ENCODE measurements at places on chromosomes 3 and 15.

- peak; percentile 84 for DNase-seq
Measured at GRCh38 chr15:91857772-91858171, 4.3 kb downstream of the SLCO3A1 start.

GRCh38 chr3:177050501-177051237 is 146.6 kb downstream of the TBL1XR1 start:
- peak; percentile 27 for DNase-seq

DNA sequence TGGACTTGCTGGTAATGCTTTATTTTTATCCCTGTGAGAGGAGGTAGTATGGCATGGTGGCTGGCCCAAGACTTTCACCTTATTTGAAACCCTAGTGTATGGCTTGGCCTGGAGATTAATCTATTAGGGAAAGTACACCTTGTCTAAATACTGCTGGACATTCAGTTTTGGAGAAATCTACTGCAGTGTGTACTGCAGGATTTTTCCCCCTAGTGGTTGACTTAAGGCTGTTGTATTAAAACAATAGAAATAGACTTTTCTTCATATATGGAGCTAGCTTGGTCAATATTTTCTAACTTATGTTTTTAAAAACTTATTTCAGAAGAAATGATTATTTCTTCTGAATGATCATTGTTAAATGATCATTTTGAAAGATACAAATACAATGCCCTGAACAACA is 13.9 kb upstream of the SLITRK3 start:
- no peak for DNase-seq

DNA sequence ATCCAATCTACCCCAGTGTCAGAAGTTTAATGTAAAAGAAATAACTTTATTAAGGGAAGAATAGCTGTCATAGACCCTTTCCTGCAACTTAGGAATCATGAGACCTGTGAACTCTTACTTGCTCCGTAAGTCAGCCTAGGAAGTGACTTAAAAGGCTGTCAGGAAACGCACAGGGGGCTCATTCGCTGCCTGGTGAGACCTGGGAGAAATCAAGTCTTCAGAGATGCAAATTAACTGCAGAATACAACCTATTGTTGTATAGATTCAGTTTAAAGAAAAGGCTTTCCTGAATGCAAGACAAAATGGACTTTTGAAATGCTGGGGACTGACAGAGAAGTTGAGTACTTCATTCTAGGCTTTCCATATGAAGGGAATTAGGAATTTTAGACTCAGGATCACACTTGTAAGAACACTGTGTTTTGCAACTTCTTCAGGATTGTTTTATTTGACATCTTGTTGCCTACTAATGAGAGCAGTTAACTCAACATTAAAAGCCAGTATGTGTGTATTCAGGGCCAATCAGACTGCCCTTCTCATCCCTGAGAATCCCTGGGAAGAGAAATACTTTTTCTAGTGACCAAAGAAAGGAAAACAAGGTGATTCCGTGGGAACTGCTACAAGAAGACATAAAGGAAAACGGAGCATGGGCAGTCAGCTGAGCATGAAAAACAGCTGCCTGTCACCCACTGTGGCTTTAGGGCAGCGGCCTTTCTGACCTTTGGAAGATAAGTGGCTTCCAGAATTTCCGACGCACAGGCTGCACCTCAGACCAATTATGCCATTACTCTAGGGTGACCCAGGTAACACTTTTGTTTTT is 18.5 kb upstream of the DPPA4 start:
- DNase-seq: no peak

GRCh38 chr3:179476215-179476614 is 24.9 kb upstream of the GNB4 start:
- DNase-seq: no peak

GRCh38 chr3:30621576-30621975 is 15.2 kb downstream of the TGFBR2 start:
- DNase-seq: no peak

- no peak for DNase-seq
Measured at GRCh38 chr3:112781599-112781998, 65.1 kb downstream of the CD200R1L start.

GRCh38 chr15:56533731-56534403 is 68.9 kb upstream of the MNS1 start:
- DNase-seq: no peak

- DNase-seq: peak; percentile 81
Measured at GRCh38 chr15:48330855-48331795, at the start of gene DUT. Gene DUT, plus strand, starts transcription at chr15:48331429. Its CDS starts 87 bp downstream, at chr15:48331516.

DNA sequence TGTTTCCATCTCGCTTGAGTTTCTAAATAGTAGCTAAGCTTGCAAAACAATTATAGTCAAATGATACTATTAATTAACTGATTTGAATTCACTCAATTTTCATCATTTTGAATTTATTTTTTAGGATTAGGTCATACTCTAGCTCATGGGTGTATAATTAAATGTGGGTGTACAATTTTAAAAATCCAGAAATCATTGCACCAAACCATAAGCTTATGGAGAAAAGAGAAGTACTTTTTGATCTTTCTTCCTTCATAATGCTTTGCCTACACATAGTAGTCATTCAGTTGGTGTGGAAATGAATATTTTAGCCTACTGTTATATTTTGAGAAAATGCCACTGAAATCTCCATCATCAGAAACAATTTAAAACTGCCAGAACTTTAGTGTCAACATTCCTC is 175.1 kb downstream of the CD47 start:
- DNase-seq: no peak

DNA sequence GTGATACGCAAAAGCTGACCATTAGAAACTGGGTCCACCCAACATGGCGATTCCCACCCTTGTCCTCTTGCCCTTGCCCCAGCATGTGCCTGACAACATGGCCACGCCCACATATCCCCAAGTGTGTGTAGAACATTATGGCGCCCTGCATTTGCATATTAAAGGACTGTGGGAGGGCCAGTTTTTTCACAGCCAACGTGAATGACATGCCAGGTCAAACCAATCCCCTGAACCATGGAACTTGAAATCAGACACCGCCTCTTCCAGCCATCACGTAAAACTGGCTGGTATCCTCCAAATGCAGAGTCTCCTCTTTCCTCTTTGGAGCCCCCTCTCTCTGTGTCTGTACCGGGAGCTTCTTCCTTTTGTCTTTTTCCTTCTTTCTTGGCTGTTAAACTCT is 156.7 kb upstream of the EPHA6 start:
- no peak for DNase-seq

DNA sequence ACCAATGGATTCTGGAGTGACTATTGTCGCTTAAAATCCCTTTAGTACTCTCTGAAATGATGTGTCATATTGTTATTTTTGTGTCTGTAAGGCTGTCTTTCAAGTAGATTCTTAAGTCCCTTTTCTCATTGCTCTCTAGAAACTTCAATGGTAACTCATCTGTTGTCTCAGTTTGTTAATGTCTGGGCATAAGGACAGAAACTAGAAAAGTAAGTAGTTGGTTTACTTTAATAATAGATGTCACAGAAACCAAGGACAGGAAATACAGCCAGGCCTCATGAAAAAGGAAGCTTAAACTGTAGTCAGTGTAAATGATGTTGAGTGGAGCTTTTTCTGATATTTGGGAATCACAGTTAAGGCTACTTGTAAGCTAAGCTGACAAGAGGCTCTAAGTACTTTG is 730.2 kb upstream of the DPPA4 start:
- no peak for DNase-seq

DNA sequence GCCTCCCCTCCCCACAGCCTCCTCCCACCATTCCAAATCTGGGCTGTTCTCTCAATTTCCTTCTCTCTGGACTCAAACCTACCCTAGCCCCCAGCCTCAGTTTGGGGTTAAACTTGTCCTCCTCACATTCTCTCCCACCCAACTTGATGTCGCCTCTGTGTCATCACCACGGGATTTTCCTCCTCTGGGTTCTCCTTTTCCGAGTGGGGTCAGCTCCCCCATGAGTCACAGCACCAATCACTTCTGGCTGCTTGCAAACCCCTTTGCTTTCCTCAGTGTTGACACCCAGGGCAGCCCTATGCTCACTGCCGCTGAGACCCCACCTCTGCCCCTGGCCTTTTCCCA is 451 bp downstream of the CCR5AS start:
- no peak for DNase-seq
